ENCODE measurements at places on chromosomes 2 and 18.

- no peak for DNase-seq
Measured at GRCh38 chr2:235080101-235080500, 128.3 kb downstream of the SH3BP4 start.

DNA sequence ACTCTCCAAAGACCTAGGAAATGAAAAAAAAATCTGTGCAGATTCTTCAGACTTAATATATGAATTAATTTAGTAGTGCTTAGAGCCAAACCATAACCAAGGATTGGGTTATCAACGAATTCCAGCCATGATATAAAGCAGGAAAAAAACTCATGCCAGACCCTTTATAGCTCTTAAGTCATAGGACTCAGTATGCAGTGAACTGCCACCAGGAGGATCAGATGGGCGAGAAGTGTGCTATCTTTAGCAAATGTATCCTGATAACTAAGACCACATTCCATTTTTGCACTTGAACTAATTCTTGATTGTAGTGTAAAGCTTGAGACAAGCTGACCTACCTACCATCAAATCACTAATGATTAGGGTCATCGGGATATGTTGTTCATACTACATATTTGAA, 178.1 kb downstream of the IKZF2 start:
- DNase-seq = no peak

GRCh38 chr18:70288171-70288850, 534 bp upstream of the SOCS6 start:
- DNase-seq = no peak

- DNase-seq = no peak
Measured at GRCh38 chr2:201558232-201558631, 85.1 kb downstream of the TMEM237 start.

- DNase-seq = no peak
Measured at GRCh38 chr18:7304061-7304370, 73.1 kb downstream of the LRRC30 start.

DNA sequence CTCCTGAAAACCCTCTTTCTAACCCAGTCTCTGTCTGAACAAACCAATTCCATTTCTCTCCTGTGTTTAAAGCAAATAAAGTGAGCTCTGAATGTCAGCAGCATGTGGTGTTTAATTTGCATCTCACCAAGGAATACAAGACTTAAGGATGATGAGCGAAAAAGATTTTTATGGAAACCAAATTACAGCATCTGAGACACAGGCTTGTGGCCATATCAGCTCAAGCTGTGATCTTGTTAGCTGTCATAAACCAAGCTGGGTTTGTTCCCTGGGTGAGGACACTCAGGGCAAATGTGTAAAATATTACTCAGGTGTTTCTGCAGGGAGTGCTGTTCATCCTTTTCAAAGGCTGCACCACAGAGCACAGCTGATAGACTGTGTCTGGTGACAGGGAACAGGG, 129.3 kb upstream of the REV1 start:
- no peak for DNase-seq

DNA sequence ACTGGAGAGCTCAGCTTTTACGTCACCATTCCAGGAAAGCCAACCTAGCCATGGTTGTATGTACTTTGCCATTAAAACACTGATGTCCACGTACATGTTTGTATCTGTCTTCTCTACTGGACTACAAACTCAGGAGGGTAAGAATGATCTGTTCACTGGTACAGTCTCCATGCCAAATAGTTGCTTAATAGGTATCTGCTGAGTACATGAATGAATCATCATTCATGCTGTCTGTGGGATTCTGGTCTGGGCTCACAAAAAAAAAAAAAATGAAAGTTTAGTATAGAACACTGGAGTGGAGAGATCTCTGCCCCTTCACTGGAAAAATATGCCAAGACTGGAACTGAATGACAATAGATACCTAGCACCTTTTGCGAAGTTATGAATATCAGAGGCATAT, 102.6 kb upstream of the ITGA4 start:
- DNase-seq = no peak

DNA sequence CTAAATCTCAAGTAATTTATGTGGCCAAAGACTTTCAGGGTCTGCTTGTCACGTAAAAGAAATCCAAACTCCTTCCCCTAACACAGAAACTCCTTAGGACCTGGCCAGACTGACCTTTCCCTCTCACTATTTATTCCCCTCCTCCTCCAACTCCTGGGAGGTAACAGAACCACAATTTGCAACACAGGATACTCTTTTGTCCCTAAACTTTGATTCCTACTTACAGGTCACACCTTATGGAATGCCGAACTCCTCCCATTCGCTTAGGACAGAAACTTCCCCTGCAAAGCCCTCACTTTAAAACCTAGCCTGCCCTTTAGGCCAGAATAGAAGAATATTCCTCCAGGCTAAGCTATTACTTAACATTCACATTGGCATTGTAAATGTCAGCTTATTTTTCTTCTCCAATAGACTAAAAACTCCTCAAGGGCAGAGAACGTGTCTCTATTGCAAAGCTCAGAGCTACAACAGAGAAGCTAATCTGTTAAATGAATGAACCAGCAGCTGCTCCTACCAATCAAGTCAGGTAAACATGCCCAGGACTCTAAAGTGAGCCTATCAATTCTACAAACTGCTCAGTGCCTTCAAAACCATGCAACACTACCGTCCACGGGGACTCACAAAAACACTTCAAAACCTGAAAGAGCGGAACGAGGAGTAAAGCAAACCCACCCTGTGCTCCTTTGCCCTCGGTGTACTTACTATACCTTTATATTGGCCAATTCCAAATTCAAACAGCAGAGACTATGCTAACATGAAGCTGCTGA, 6.1 kb downstream of the INO80D start:
- DNase-seq = no peak

- DNase-seq = no peak
Measured at GRCh38 chr2:20745924-20746555, 76.9 kb downstream of the LDAH start.

DNA sequence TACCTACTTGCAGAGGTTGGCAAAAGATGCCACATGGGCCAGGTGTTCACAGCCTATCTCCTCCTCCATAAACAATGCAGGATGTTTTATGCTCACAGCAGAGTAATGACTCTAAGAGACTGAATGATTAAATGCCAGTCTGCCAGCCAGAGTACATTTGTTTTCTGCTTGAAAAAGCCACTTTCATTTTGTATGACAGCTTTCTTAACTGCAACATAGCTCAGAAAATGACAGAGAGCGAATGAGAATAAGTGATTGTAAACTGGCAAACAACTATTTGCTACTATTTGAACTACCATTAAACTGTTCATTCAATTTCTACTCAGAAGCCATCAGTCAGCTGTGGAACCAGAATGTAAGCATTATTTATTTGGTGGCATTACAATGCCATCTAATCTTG, 50.6 kb upstream of the DCC start:
- DNase-seq = peak; percentile 46

- no peak for DNase-seq
Measured at GRCh38 chr2:122486086-122486485, 730.6 kb downstream of the TSN start.

DNA sequence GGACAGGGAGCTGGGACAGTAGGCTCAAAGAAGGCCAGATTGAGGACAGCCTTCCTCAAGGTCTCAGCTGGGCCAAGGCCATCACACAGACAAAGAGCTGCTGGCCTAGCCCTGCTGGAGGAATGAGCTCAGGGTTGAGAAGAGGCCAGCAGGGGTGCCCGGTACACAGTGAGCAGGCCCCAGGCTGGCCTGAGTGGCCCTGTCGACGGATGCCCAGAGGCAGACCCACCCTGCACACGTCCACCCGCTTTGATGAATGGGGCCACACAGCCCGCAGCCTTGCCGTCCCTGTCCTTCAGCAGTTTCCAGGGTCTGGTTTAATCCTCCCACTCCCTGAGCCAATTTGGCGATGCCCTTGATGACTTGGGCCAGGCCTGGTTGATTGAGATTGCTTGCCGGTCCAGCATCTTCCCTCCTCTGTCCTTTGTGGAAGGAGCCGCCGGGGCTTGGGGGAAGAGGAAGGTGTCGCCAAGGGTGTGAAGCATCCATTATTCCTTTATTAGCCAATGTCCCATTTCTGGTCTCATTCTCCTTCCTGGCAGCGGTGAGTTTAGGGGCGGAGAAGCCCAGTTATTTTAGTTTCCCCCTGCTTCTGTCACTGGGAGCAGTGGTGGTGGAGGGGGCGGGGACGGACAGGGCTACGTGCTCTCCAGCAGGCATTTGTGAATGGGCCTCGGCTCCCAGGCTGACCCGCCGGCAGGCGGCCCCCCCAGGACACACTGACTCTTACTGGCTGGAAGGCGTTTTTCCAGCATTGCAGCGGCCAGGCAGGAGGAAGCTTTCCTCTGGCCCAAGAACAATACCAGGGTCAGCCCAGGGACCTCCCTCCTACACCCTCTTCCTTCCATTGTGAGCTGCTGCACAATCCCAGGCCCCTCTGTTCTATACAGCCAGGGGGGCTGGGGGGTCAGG, 141.8 kb downstream of the CTIF start:
- DNase-seq = no peak

- DNase-seq = no peak
Measured at GRCh38 chr2:46993501-46993900, 77.9 kb upstream of the MCFD2 start.

- peak; percentile 89 for DNase-seq
Measured at GRCh38 chr2:8252997-8253694, 428.7 kb upstream of the ID2 start.

DNA sequence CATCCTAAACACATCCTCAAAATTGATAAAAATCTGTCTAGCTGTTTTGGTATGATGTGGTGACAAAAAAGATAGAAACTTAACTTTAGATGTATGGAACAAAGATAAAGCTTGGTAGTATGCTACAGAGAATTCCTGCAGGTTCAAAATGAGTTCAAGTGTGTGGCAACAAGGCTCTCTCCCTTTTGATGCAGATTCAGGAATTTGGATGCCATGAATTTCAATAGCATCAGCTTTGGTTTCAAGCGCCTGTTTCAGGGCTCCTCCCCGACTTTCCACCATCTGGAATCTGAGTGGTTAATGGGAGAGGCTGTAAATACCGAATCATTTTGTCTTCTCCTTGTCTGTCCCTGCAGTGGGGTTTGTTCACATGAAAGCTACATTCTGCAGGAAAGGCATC, 180.6 kb downstream of the MTX2 start:
- DNase-seq = no peak

DNA sequence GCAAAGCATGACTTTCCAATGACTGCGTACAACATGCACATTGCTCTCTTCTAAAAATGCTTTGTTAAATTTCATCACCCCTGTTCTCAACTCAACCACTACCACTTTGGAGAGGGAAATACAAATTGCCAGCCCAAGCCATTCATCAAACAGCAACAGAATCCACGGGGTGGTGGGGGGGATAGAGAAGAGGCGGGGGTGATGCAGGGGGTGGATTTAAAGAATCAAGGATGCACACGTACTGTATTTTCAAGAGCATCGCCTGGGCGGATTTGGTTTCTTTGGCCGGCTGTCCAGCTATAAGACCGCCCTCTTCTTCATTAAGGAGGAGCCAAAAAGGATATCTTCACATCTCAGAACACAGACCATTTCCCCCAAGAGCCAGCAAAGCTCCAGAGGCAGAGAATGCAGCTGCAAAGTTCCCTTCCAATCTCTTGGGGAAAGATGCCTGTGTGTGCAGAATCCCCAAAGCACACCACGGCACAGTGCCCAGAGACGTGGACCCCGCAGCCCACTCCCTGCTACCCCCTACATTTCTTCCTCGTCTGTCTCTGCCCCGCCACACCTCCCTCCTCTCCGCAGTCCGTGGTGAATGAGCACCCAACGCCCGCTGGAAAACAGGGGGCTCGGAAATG, 977 bp downstream of the SLC8A1 start:
- DNase-seq = peak; percentile 19

DNA sequence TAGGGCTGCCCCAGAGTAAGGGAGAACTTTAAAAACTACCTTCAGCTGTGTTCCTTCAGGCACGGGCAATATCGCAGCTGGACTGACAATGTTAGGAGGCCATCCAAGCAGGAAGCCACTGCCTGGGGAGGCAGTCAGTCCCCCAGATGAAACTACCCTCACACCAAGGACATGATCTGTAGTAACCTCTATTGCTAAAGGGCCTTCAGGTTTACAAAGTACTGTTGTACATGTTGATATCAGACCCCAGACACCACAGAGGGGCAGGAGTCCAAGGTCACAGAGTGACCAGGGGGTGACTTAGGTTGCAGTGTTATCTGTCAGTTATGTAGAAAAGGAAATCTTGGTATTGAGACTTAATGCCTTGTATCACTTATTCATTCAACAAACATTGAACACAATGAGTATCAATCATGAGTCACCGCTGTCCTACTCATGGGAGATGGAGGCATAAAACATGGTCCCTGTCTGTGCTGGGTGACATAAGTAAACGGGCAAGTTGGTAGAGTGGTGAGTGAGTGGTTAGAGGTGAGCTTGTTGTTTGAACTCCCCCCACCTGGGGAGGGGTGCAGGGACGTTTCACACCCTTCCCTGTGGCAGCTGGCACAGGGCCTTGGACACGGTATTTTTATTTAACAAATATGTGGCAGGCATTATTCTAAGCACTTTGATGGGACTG, 7.1 kb downstream of the CABLES1 start:
- DNase-seq = no peak

- DNase-seq = peak; percentile 65
Measured at GRCh38 chr2:98806236-98806697, 75.3 kb upstream of the MGAT4A start.

- DNase-seq = no peak
Measured at GRCh38 chr2:96546797-96547196, 10.2 kb downstream of the ARID5A start.

- peak; percentile 76 for DNase-seq
Measured at GRCh38 chr18:77650799-77651385, 401.2 kb downstream of the GALR1 start.

All from NCI-H1105 (cell line).